Calu3 (cell line): ENCODE measurements at places on chromosomes 4 and X.

GRCh38 chrX:54248309-54248708, 65.3 kb upstream of the FAM120C start:
- DNase-seq = no peak

DNA sequence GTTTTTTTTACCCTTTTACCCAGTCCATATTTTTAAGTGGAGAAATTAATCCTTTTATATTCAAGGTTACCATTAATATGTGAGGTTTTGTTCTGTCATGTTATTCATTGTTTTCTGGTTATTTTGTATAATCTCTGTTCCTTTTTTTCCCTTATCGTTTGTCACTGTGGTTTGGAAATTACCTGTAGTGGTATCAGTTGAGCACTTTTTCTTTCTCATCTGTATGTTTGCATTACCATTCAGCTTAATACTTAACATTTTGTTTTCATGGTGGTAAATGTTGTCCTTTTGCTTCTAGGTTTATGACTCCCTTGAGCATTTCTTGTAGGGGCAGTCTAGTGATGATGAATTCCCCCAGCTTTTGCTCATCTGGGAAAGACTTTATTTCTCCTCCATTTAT, 6.6 kb downstream of the ETDC start:
- DNase-seq = no peak

GRCh38 chr4:128303986-128304385, 16.4 kb upstream of the PGRMC2 start:
- DNase-seq = no peak

GRCh38 chr4:147096667-147097604, 151.3 kb upstream of the TTC29 start:
- no peak for DNase-seq

GRCh38 chrX:138986866-138987265, 275.3 kb upstream of the FGF13 start:
- no peak for DNase-seq

DNA sequence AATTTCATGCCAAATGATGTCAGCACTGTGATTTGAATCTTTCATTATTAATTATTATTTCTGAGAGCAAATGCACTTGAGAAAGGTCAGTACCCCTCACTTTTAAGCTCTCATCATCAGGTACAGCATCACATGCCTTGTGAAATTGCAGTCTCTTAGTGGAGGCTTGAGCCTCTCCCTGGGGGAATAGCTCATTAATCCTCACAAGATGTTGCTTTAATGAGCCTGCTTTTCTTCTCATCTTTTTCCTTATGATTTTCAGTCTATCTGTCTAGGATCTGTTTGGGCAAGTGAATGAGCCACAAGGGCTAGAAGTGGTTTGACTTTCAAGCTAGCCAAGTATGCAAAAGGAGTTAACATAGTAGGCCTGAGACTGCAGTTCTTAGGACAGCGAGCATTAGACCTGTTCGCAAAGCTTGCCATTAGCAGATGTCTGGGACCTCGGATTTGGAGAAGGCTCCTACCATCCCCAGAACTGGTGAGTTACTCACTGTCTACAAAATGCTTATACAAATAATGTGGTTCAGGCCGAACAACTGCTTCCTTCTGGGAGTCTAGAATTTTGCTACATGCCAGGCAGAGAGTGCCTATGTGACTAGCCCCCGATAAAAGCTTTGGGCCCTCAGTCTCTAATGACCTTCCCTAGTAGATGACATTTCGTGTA, 174.5 kb downstream of the IL15 start:
- no peak for DNase-seq

DNA sequence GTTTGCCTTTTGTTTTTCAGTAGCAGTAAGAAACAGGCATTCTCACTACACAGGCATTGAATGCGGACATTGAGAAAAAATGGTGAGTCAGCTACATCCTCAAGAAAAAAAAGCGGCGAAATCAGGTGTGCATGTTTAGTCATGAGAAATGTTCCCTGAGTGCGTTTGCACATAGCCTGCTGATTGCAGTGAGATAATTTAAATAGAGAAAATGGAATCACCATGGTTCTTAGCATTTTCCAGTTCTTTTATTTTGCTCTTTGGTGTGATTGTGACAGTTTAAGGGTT, 54.1 kb upstream of the CLDN34 start:
- DNase-seq = peak; percentile 13

- no peak for DNase-seq
Measured at GRCh38 chr4:127416115-127416514, 216.6 kb upstream of the INTU start.

DNA sequence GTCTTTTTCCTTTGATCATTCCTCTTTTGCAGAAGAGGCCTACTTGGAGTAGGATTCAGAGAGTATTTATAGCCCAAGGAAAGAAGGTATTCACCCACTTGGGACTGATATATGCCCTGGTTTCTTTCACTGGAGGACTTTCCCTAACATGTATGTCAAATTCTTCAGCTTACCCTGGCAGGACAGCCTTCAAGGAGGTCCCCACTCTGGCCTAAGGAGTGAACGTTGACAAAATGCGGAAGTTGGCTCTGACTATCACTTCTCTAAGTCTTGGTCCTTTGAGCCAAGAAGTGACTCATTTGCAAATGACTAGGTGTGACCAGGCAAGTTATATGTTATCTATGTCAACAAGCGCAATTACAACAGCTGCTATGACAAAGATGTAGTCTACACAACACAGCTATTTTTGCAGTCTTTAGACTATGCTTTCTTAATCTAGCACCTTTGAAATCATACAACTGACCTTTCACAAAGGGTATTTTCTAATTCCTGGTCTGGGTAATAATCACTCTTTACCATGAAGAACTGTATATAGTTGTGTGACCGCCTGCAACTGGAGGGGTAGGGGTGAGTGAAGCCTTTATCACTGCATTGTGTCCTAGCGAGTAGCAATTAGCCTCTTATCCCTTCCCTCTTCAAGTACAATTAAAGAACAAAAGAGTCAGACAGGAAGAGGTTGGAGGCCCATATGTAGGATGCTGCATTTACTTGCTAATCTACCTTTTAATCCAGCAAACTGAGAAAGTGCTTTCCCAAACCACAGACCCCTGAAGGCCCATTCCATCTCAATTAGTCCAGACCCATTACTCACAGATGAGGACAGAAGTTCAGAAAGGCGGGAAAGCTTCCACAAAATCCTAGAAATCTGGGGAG, 50.1 kb downstream of the RASGEF1B start:
- DNase-seq = peak; percentile 59

DNA sequence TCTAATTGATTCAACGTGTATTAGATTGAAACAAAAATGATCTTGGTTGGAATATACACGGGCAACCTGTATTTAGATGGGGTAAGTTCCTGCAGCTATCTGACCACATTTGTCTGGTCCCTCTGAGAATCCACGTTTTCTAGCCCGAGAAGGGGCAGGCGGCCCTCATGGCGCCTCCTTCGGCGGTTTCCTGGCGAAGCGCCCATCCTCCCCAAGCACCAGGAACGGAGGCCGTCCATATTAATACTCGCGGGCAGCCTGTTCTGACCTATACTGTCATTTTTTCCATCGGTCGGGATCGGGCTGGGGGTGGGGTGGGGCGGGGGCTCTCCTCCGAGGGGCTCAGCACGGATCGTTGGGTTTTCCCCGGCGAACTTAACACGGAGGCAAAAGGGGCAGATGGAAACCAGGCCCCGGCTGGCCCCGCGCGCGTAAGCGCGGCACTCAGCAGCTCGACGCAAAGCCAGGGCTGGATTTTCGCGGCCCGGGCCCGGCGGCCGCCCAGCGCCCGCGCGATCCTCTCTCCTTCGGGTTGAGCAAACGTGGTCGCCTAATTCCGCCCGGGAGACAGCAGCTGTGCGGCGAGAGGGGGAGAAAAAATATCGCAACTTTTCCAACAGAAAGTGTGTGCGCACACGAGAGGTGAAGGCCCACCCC, 77.2 kb upstream of the BCOR start:
- no peak for DNase-seq

GRCh38 chr4:60809486-60809800, 390.7 kb upstream of the ADGRL3 start:
- no peak for DNase-seq

DNA sequence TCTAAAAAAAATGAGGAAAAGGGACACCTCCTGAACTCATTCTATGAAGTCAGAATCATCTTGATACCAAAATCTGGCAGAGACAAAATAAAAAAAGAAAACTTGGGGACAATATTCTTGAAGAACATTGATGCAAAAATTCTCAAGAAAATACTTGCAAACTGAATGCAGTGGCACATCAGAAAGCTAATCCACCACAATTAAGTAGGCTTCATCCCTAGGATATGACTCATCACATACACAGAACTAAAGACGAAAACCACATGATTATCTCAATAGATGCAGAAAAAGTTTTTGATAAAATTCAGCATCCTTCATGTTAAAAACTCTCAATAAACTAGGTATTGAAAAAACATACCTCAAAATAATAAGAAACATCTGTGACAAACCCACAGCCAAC, 98.3 kb downstream of the FAM47B start:
- no peak for DNase-seq

- DNase-seq = no peak
Measured at GRCh38 chr4:138204507-138204906, 37.6 kb downstream of the SLC7A11 start.

GRCh38 chr4:114209584-114209983, 230.1 kb upstream of the ARSJ start:
- no peak for DNase-seq

GRCh38 chr4:52914051-52914605, 52.0 kb downstream of the RASL11B start:
- DNase-seq = peak; percentile 11

- no peak for DNase-seq
Measured at GRCh38 chrX:3526071-3526470, 179.6 kb upstream of the MXRA5 start.

DNA sequence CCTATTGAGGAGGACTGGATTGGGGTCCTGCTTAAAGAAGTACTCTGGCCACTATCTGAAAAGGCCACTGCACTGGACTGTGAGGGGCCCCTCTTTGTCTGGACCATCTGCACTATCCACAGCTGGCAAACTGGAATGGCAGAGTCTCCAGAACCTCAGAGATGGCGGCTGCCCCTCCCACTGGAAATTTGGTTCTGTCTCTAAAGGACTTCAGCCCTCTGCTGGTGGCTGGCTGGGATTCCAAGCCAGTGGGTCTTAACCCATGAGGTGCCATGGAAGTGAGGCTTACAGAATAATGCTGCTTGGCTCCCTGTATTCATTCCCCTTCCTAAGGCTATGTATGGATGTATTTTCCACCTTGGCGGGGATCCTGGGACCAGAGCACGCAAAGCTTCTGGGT, 41.6 kb upstream of the CYLC1 start:
- DNase-seq = no peak

- no peak for DNase-seq
Measured at GRCh38 chr4:108890484-108890881, 127.6 kb upstream of the ETNPPL start.

DNA sequence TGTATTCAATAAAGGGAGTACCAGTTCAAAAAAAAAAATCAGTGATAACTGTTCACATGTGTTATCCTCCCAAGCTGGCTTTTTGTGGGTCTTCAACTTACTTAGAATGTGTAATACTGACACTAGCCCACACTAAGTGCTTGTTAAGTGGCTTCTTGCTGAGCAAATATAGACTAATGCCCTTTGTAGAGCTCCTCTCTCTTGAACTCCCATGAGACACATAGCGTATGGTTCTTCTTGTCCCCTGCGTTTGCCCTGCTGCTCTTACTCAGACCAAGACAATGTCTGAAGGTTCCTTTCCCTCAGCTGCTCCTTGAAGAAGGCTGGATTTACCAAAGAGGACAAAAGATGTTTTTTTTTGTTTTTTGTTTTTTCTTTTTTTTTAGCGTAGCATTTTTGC, 110.9 kb downstream of the FRAS1 start:
- no peak for DNase-seq

DNA sequence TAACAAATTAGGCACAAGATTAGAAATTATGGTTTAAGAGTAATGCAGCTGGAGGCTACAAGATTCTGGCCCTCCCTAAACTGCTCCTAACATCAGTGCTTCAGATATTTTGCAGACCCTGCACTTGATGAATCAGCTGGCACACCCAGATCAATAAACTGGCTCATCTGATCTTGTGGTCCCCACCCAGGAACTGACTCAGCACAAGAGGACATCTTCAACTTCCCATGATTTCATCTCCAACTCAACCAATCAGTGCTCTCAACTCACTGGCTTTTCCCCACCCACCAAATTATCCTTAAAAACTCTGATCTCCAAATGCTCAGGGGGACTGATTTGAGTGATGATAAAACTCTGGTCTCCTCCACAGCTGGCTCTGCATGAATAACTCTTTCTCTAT, 21.7 kb upstream of the TMEM33 start:
- no peak for DNase-seq

GRCh38 chrX:65576160-65576559, 41.6 kb upstream of the LAS1L start:
- DNase-seq = no peak

GRCh38 chr4:164441109-164441508, 312.8 kb upstream of the SMIM31 start:
- DNase-seq = no peak

GRCh38 chrX:39574178-39574577, 523.6 kb downstream of the BCOR start:
- no peak for DNase-seq

- no peak for DNase-seq
Measured at GRCh38 chr4:19178835-19179234, 1072.9 kb upstream of the SLIT2 start.
